ENCODE measurements at places on chromosomes 6 and 20.

- peak; percentile 40 for DNase-seq
Measured at GRCh38 chr6:3751077-3751729, at the start of gene PXDC1. TSS of gene PXDC1 (minus strand) at chr6:3751713. CDS start at chr6:3751531, 182 bp downstream.

- no peak for DNase-seq
Measured at GRCh38 chr6:90131125-90131524, 165.5 kb downstream of the BACH2 start.

GRCh38 chr6:160972111-160972510 is 19.5 kb upstream of the MAP3K4 start:
- DNase-seq, result no peak

GRCh38 chr20:699811-700338 is 24.3 kb upstream of the SCRT2 start:
- peak; percentile 53 for DNase-seq

DNA sequence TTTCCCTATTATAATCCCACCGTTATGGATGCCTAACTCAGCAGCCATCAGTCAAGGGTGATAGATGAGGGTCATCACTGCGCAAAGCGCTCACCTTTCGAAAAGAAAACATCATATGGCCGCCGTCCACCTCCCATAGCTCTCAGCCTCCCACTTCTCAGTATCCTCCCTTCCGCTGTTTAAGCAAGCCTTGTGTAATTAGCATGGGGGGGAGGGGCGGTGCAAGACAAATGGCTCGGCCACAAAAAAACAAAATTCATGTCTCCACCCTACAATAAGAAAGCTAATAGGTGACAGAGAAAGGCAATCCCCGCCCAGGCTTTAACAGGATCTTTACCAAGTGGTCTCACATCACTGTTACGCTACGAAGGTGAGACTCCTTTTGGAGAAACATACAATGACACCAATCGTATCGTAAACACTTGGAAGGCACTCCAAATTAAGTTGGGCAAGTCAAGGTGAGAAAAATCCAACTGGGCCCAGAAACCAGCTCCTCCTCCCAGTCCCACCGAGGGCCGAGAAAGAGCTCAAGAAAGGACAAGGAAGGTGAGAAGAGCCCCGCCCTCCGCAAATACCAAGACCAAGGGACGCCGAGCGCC is 645 bp downstream of the DDX39B start:
- peak; percentile 92 for DNase-seq

DNA sequence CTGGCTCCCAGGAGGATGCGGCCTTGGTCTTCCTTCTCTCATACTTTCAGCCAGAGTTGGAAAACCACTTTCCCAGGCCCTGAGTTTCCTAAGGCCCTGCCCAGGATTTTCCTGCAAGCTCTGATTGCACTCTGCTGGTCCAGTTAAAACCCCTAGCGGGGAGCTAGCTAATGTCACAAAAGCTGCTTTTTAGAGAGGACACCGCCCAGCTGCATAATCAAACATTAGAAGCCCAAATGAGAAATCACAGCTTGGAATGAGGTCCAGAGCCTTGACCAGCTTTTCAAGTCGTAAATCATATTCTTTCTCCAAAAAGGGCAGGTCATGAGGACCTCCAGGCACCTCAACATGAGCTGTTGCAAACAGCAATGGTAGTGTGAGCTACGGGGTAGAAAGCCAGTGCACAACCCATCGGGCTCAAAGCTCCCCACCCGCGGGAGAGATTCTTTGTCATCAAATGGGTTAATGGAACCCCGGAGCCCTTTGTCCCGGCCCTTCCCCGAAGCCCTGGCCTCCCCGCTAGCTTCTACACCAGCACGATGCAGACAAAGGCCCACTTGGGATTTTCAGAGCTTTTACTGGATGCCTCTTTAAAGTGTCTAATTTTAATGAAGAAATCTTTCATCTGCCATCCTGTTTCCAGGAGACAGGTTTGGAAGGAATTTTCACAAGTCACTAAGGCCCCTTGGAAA is 134.0 kb downstream of the SCML4 start:
- DNase-seq, result no peak

- no peak for DNase-seq
Measured at GRCh38 chr20:18840248-18840645, 26.7 kb downstream of the SCP2D1 start.

GRCh38 chr6:44621846-44622245 is 234.3 kb downstream of the CDC5L start:
- no peak for DNase-seq

DNA sequence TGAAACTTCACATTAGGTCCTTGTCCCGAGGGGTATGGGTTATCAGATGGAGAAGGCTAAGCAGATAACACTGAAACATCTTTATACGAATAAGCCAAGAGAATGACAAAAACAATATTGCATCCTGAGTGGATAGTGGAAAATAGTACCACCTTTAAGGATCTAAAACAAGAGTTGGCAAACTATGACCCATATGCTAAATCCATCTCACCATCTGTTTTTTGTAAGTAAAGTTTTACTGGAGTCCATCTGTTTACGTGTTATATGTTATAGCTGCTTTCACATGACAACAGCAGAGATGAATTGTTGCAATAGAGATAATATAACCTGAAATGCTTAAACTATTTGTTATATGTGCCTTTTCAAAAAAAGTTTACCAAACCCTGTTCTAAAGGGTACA is 76.1 kb upstream of the TRDN start:
- no peak for DNase-seq

GRCh38 chr6:113338644-113339043 is 518.5 kb upstream of the MARCKS start:
- no peak for DNase-seq

GRCh38 chr6:111666847-111667246 is 61.2 kb upstream of the TRAF3IP2 start:
- no peak for DNase-seq

GRCh38 chr6:41673704-41674000 is 35.4 kb downstream of the MDFI start:
- DNase-seq, result no peak

GRCh38 chr20:64261138-64261537 is 5.6 kb downstream of the PCMTD2 start:
- DNase-seq, result no peak

DNA sequence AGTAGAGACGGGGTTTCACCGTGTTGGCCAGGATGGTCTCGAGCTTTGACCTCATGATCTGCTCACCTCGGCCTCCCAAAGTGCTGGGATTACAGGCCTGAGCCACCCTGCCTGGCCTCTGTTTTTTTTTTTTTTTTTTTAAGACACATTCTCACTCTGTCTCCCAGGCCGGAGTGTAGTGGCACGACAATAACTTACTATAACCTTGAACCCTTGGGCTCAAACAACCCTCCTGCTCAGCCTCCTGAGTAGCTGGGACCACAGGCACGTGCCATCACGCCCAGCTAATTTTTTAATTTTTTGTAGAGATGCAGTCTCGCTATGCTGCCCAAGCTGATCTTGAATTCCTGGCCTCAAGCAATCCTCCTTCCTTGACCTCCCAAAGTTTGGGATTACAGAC is 26.6 kb downstream of the CPXM1 start:
- no peak for DNase-seq

DNA sequence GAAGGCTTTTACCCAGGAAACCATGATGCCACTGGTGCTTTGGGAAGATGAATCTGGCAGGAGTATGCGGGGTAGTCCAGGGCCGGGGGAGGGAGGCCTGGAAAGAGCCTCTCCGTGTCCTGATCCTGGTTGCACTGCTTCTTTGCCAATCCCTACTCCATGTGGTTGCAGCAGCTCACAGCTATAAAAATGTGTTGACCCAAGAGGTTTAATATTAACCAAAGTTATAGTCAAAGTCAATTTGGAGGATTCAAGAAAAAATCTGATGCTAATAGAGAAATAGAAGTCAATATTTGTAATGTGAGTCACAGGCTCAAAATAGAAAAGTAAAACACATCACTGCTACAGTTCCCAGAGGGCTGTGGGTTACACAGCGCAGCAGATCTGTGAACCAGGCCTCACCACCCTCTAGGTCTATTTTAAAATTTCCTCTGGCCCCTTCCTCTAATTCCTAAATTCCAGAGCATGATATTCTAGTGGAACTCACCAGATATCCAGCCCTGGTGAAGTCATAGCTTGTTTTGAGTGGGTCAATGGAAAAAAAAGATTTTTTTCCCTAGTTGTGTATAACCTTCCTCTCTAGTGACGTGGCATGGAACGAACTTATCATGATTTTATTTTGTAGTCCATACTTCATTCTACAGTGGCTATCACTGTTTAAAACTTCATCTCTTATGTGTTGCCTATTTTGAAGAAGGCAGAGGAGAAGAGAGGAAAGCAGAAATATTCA is 63.2 kb upstream of the BMP2 start:
- DNase-seq, result no peak

DNA sequence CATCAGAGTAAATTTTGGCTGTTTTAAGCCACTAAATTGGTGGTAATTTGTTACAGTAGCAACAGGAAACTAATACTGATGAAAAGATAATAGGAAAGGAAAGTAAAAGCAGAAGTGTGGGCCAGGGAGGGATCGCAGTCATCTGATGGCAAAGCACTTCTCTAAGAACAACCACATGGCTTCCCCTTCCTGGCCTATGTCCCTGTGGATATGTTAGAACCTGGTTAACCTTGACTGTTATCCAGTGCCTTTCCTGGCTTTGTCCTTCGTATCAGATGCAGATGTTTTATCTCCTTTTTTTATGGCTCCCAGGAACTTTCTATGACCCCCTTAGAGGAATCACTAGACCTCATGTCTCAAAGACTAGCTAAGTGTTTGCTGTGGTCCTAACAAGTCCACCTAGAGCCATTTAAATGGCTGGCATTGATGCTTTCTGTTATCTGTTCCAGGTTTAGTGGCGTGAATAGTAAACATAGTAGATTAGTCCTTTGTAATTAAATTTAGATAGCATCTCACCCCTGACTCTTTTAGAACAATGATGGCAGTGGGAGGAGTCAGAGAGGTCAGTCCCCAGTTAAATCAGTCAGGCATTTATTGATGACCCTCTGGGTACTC is 79.2 kb upstream of the PHACTR2 start:
- DNase-seq, result peak; percentile 90

- no peak for DNase-seq
Measured at GRCh38 chr20:25676164-25676809, 20.4 kb downstream of the ZNF337 start.

GRCh38 chr6:42269974-42270510 is 52.4 kb upstream of the MRPS10 start:
- no peak for DNase-seq

GRCh38 chr6:56744528-56744927 is 101.8 kb upstream of the DST start:
- no peak for DNase-seq

GRCh38 chr6:20292905-20293304 is 80.6 kb upstream of the MBOAT1 start:
- DNase-seq, result no peak

DNA sequence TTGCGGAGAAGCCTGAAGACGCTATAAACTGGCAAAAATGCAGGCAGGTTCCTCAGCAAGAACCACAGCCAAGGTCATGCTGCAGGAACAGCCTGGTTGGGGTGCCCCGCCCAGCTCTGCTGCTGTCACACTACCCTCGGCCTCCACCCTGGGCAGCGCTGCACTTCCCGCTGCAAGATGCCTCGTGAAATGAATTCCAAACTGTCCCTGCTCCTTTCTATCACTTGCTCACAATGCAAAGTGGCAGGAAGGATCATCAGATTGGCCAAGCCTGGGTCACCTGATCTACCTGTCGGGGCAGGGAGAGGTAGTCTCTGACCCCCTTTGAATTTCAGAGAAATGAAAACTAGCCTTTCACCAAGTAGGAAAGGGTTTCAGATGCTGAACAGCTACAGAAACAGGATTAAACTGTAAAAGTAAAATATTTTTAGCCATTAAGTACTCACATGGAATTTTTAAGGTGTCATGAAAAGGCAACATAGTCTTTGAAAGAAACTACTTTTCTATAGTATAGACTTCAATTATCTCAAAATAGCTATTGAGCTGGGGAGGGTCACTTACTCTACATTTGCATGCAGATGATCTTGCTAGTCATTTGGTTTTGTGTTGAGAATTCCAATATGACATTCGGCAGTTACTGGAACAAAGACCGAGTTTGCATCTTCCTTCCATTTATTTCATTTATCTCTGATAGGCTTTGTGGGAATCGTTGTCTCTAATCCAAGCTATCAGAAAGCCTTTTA is 236.4 kb upstream of the ASCC3 start:
- DNase-seq, result no peak

- DNase-seq, result peak; percentile 53
Measured at GRCh38 chr6:34679552-34680253, 16.9 kb downstream of the ILRUN start.

GRCh38 chr6:163123098-163123497 is 291.4 kb upstream of the QKI start:
- DNase-seq, result no peak

- no peak for DNase-seq
Measured at GRCh38 chr6:140592877-140593276, 1218.4 kb upstream of the CITED2 start.

- no peak for DNase-seq
Measured at GRCh38 chr6:130252527-130253237, 29.9 kb upstream of the SAMD3 start.

GRCh38 chr20:63664861-63665594 is 6.9 kb downstream of the RTEL1 start:
- no peak for DNase-seq

DNA sequence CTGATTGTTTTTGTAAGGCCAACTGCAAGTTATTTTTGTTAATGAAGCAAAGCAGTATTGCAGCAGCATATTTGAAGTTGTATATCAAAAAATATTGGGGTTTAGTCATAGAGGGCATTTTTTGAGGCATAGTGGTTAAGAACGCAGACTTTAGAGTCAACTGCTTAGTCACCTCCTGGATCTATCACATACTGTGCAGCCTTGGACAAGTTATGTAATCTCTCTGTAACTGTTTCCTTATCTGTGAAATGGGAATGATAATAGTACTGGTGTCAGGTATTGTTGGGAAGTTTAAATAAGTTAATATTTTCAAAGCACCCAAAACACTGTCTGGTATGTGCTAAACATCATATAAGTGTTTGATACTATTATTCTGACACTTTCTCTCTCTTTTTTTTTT is 27.2 kb upstream of the EFHC1 start:
- DNase-seq, result peak; percentile 56

GRCh38 chr20:33231237-33231636 is 4.6 kb upstream of the BPIFA1 start:
- no peak for DNase-seq

- DNase-seq, result no peak
Measured at GRCh38 chr6:31113861-31114540, 599 bp upstream of the PSORS1C1 start.

- DNase-seq, result peak; percentile 41
Measured at GRCh38 chr20:8132484-8133309, 631 bp downstream of the PLCB1 start.

- no peak for DNase-seq
Measured at GRCh38 chr20:6919792-6920468, 152.4 kb downstream of the BMP2 start.

DNA sequence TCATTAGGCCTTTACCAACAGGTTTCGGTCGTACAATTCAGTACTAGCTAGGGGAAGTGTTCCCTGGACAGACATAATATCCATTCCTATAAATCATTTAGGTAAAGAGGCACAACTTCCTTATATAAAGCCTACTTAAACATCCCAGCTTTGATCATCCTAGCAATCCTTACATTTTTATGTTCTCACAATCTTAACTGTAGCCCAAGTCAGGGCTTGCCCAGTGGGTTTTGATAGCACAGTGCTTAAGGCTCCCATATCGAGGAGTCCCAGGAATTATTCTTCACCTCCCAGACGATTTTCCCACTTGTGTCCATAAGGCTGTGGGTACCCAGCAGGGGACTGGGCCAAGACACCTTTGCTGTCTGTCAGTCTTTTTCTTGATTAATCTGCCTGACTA is 63.2 kb downstream of the E2F3 start:
- DNase-seq, result no peak

GRCh38 chr6:168959696-168960095 is 293.9 kb downstream of the THBS2 start:
- DNase-seq, result no peak
